Thoracic aorta endothelial cell (primary cell): ENCODE measurements at places on chromosomes 1 and 21. TPM values are rescaled to one million over a fixed set of nuclear protein-coding genes. Genes with fewer than 3 reads are reported as not detected.

Gene ANGPTL1
- not detected in 2 replicates for total RNA-seq

Gene PRELP
- total RNA-seq: 0.07 TPM in 1 of 2 replicates, not detected in the other

Gene CFHR5
- total RNA-seq: not detected in 2 replicates

Gene CCNL2
- total RNA-seq: 140 and 162 TPM in 2 replicates

Gene BATF3
- total RNA-seq: 0.65 and 1.2 TPM in 2 replicates

Gene STXBP3
- total RNA-seq: 73.6 and 73.8 TPM in 2 replicates
